Fibroblast of skin of back (primary cell): ENCODE measurements at places on chromosomes 4 and X.

- peak; percentile 33 for DNase-seq
Observed at GRCh38 chrX:38236901-38237615, 16.4 kb upstream of the SRPX start.

DNA sequence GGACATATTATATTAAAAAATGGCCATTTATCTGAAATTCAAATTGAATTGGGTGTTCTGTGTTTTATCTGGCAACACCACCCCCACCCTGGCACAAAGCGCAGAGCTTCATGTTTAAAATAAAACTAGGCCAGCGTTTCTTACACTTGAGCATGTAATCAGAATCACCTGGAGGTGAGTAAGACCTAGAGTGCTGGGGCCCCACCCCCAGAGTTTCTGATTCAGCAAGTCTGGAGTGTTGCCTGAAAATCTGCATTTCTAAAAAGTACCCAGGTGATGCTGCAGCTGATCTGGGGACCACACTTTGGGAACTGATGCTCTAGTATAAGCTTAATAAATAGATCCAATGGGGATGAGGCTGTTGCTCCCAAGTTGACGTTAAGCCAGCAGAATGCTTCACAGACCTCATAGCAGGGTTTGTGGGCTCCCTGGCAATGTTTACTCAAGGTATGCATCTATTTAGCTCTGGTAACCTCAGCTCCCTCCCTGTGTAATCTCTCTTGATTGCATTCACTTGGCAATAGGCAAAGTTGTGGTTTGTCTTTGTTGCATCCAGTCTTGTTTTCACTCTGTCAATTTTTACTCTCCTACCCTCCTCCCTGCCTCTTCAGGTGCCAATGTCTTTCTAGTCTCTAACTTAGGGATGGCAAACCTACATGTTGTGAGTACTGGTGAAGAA is 99.8 kb upstream of the TEX13D start:
- DNase-seq = no peak

- DNase-seq = no peak
Observed at GRCh38 chr4:77175201-77175611, 18.2 kb downstream of the CCNG2 start.

GRCh38 chr4:2968381-2968780 is 5.0 kb downstream of the GRK4 start:
- no peak for DNase-seq

- DNase-seq = no peak
Observed at GRCh38 chr4:4764558-4764905, 94.9 kb upstream of the MSX1 start.

DNA sequence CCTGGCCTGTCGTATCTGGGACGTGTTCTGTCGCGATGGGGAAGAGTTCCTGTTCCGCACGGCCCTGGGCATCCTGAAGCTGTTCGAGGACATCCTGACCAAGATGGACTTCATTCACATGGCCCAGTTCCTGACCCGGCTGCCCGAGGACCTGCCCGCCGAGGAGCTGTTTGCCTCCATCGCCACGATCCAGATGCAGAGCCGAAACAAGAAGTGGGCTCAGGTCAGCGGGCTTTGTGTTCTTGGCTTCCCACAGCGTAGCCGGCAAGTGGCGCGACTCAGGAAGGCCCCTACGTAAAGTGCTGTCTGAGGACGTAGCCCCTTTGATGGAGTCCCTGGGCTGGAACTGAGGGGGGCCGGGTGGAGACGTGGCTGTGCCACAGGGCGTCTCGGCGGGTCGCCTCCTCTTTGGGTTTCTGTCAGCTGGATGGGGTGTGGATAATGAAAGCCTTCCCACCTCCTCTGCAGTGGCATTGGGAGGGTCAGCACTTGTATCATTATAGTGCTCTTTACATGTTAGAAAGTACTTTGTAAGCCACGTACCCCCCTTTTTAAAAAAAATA is 18.1 kb upstream of the TADA2B start:
- no peak for DNase-seq

DNA sequence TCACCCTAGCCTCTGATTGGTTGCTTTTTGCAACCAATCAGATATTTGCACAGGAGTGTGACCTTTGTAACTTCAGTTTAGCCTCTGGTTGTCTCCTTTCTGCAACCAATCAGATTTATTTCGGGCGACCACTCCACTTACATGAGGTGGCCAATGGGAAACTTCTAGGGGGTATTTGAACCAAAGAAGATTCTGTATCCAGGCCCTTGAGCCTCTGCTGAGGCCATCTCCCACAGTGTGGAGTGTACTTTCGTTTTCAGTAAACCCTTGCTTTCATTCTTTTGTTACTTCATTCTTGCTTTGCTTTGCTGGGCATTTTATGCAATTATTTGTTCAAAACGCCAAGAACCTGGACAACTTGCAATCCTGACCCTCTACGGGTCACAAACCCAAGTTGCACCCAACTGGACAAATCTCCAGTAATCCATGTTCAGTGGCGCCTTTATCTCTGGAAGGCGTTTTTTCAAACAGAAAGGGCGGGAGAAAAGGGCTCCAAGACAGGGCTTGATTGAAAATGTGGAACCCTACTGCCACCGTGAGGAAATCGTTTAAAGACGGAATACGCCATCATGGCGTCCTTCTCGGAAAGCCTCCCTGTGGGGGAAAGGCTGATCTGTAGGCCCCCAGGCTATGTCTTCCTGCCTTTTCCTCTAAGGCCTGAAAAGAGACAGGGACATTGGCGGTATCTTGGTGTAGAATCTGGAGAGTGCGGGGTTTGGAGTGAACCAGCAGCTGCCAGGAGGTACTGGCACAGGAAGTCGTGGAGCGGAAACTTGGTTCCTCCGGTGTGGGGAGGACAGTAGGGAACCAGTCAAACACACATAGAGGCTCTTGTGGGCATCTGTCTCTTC is 184.6 kb downstream of the OR13H1 start:
- no peak for DNase-seq

DNA sequence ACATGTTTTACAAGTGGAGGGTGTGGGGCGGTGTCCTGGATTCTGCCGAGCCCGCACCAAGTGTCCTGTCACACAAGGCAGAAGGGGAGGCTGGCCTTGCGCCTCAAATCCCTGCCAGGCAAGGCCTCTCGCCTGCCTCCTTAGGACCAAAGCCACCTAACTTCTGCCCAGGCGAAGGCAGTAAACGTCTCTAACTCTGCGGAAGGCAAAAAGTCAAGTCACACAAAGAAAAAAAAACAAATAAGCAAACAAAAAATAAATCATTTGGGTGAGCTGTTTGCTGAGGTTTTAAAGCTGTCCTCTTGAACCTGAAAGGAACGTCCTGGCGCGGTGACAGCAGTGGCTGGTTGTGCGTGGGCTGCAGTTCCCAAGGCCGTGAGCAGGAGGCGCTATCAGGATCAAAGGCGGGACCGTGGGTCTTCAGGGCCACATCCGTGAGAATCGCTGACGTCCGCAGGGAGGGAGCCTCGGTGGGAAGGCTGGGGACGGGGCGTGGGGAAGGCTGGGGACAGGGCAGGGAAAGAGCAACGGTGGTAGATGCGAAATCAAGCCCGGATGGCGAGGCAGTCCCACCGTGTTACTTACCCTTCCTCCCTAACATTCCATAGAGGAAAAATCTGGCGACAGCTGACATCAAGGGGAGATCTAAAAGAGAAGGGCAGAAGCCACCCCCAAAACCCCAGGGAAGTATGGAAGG is 99.1 kb downstream of the TRAPPC11 start:
- DNase-seq = no peak

DNA sequence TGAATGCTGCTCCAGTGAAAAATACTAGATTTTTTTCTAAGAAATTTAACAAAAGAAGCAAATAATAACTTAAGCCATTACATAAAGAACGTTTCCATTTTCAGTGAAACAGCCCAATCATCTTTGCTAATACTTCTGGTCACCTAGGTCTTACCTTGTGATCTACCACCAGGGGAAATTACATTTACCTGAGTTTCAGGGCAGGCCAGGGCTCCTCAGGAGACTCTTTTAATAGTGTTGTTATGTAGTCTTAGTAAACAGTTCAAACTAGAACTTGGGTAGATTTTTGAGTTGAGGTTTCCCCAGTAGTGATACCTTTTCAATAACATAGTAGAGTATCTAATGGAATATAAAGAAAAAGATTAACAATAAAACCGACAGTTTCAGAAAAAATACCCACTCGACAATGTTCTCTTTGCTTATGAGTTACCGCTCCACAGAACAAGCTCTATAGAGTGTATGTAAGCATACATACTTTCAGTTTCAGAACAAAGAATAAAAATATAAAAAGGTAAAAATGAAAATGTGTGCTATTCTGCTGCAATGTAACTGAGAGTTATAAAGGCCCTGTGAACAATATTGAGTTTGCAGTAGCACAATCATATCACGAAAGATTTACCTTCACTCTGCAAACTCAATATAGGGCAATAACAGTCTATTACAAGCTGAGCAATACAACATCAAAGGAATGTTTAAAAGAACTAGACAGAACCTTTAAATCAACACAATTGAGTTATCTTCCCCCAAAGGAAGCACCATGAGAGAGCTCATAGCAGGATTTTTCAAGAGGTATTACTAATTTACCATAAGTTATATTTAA is 165.8 kb downstream of the ATOH1 start:
- DNase-seq = no peak

- no peak for DNase-seq
Observed at GRCh38 chr4:48065587-48066052, 49.0 kb downstream of the NIPAL1 start.
